ENCODE measurements at places on chromosomes 7 and 10.

DNA sequence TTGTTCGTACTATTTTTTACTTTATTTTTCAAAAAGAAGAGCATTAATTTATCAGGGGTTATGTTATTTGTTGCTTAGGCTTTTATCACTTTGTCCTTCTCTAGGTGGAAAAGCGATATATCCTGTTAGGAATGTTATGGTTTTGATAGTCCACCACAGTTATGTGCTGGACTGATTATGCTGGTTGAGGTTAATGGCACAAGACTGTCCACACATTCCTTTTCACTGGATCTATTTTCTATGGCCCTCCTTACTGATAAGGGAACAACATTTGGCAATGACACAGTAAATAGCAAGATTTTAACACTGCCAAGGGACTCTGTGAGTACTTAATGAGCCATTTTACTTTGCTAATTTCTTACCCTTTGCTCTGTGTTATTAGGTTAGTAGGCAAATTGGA is 1212.3 kb downstream of the NXPH1 start:
- DNase-seq, result no peak

DNA sequence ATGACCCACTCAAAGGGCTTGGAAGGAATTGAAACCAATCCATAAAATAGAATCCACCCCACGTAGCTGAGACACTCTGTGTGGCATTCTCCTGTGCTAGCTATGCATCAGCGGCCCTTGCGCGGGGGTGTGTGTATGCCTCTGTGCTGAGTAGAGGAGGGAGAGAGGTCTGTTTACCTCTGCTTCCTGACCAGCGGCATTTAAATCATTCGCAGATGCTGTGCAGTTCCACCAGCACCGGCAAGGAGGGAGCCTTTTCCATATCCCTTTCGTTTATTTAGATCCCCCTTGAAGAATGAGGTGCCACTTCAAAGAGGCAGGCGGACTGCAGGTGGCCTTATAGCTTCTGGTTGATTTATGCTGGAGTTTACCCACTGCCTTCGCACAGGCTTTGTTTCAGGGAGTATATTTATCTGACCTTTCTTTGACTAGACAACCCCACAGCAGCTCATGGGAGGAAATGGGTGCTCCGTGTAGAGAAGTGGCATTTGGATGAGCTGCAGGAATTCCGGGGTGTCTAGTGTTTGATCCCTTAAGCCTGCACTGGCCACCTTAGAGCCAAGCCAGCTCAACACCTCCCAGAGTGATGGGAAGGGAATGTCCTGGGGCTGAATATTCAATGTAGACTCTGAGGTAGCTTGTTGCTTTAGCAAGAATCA is 11.4 kb downstream of the C10orf53 start:
- DNase-seq, result no peak

DNA sequence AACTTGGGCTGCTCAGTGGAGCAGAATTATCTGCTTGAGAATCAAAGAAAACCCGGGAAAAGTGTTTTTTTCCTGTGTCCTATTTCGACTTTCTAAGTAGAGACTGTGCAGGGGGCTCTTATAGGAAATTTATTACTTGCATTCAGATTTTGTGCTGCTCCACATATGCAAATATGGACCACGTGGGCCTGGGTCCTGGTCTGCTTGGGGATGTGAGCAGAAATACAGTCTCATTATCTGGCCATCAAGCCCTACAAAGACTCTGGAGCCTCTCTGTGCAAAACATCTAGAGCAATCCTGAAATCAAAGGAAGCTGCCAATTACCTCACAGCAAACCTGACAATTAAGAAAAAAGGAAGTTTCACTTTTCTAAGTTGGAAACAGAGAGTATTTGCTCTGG is 216.9 kb downstream of the LRMDA start:
- no peak for DNase-seq

- no peak for DNase-seq
Observed at GRCh38 chr10:17122052-17122451, 7.6 kb downstream of the CUBN start.

- DNase-seq, result no peak
Observed at GRCh38 chr7:34838329-34838728, 180.3 kb downstream of the NPSR1 start.

DNA sequence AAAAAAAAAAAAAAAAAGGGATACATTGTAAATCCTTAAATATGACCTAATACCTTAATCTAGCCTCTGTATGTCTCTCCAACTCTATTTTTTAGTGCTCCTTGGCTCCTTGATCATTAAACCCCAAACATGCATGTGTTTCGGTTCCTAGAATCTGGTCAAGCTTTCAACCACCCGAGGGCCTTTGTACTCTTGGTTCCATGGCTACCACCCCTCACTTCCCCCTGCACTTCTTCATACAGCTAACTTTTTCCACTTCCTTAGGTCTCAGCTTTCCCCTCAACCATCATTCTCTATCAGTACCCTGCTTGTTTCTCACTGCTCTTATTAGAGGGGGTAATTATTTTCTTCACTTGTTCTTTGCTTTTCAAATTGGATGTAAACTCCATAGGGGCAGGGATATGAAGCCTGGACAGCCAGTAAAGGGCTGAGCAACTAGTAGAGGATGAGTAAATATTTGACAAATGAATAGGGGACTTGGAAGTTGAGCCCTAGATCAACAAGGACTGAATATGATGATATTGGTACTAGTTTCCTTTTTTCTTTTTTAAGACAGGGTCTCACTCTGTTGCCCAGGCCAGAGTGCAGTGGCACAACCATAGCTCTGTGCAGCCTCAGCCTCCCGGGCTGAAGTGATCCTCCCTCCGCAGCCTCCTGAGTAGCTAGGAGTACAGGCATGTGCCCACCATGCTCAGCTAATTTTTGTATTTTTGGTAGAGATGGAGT is 4.3 kb upstream of the GDI2 start:
- no peak for DNase-seq
